ENCODE measurements at places on chromosomes 11 and 22.

- H3K4me1 ChIP-seq, result no peaks in the 10 kb centered on the region
- H3K4me3 ChIP-seq, result no peak overlapping the region
- no peak overlapping the region for H3K27ac ChIP-seq
Measured at GRCh38 chr11:70498976-70499801, 100.9 kb downstream of the CTTN start.

- no peaks in the 10 kb centered on the region for H3K36me3 ChIP-seq
- H3K27ac ChIP-seq, result no peak overlapping the region
Measured at GRCh38 chr11:16346975-16347374, 9.4 kb downstream of the SOX6 start.

- H3K4me1 ChIP-seq, result peaks cover 47% of the 10 kb centered on the region
- peaks cover 54% of the 10 kb centered on the region for H3K36me3 ChIP-seq
- DNase-seq, result no peak
Measured at GRCh38 chr11:125404157-125404810, 91.8 kb downstream of the FEZ1 start.

GRCh38 chr11:96322775-96323641, 20.0 kb downstream of the MAML2 start:
- H3K4me3 ChIP-seq, result no peak overlapping the region
- no peaks in the 10 kb centered on the region for H3K27me3 ChIP-seq
- H3K36me3 ChIP-seq, result peaks cover 3% of the 10 kb centered on the region
- DNase-seq, result no peak
- peak overlapping the region; percentile 93 for H3K27ac ChIP-seq

DNA sequence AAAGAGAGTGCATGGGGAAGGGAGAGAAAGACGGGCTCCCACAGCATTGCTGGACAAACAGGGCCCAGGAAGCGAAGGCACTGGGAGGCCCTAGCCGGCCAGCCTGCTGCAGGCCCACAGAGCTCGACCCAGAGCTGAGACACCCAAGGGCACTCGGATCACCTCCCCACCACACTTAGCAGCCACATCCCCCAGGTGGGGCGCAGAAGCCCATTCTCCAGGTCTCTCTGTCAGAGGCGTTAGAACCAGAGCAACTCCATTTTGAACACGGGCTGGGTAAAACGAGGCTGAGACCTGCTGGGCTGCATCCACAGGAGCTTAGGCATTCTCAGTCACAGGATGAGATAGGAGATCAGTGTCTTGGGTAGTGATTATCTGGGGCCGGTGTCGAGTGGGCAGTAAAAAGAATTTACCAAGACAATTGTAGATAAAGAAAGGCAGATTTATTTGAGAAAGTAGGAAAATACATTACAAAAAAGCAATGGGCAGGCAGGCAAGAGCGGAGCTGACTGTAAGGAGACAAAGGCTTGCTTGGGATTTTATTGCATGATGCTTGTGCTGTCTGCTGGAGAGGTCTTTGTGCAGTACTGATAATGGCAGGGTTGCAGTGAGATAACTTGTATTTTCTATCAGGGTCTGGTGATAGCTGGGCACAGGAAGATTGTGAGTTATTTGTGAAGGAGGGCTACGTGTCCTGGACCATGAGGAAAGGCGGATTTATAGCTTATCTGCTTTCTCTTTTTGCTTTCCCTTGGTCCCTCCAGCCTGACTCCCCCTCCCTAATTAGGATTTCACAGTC, 13.4 kb upstream of the CAPN5 start:
- H3K27me3 ChIP-seq, result peaks cover 20% of the 10 kb centered on the region
- no peak for DNase-seq
- no peak overlapping the region for H3K4me3 ChIP-seq
- peaks cover 1% of the 10 kb centered on the region for H3K4me1 ChIP-seq
